HTR-8/SVneo (cell line): ENCODE measurements at places on chromosomes 5 and 9.
A peak's percentile ranks its signal among the peaks of the same experiment; 100 is the strongest.

DNA sequence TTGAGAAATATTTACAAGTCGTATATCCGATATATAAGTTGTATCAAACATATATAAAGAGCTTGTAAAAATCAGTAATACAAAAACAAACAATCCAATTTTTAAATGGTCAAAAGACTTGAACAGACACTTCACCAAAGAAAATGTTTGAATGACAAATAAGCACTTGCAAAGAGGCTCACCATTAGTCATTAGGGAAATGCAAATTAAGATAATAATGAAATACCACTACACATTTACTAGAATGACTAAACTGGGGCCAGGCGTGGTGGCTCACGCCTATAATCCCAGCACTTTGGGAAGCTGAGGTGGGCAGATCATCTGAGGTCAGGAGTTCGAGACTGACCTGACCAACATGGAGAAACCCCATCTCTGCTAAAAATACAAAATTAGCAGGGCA, 134.6 kb upstream of the HAND1 start:
- no peak for DNase-seq

DNA sequence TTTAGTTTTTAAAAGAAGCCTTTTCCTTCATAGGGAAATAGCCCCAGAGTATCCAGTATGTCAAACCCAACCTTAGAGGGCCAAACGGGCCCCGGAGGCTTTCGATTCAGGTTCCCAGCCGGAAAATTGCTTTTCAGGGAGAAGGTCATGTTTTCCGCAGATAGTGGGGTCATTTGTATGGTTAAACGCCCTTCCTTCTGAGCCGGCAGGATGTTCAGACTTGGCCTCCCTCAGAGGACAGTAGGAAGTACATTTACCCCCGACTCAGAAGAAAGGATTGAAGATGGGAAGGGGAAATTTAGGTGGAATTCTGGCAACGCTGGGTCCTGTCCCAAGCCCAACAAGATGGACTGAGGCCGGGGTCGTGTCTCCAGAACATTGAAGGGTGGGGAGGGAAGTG, 195.2 kb downstream of the AOPEP start:
- DNase-seq, result no peak

GRCh38 chr5:147303976-147304375, 69.2 kb downstream of the STK32A start:
- DNase-seq, result peak; percentile 3

GRCh38 chr9:33222031-33222430, 17.9 kb upstream of the SPINK4 start:
- DNase-seq, result no peak

DNA sequence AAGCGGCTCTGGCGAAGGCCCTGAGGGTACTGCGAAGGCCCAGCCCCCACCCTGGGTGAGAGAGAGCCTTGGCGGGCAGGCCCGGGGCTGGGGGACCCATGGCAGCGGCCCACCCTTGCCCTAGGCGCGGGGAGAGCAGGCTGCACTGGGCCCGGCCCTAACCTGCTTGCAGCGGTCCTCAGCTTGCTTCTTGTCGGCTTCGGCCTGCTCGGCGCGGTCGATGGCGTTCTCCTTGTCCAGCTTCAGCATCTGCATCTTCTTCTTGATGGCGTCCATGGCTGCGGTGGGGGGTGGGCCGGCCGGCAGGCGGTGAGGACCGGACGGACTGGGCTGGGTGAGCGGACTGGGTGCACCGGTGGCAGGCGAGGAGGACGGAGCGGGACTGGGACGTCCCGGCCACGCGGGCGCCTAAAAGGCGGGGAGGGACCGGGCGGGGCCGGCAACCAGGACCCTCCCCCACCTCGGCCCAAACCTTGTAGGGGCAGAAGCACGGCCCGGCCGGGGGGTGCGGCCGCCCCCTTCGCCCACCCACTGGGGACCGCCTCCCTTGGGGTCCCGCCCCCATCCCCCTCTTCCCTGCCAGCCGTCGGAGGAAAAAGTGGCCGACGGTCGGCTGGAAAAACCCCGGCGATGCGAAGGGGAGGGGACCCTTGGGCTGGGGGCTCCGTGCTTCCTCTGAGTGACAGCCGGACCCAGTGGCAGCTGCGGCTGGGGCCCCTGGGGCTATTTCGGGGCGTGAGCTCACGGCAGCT, at the start of gene TPM2:
TPM2 (minus strand) TSS at position 384 of the 752 bp plus-strand sequence; CDS start at position 276, 108 bp downstream.
- DNase-seq, result peak; percentile 45

- no peak for DNase-seq
Observed at GRCh38 chr9:7094576-7094975, 336.8 kb downstream of the KDM4C start.

- DNase-seq, result peak; percentile 67
Observed at GRCh38 chr5:169302491-169303118, 1.7 kb upstream of the SLIT3 start.

GRCh38 chr5:3373391-3373790, 222.2 kb upstream of the IRX1 start:
- no peak for DNase-seq

GRCh38 chr5:160787240-160787639, 64.8 kb downstream of the ATP10B start:
- DNase-seq, result no peak
